CD14-positive monocyte (primary cell): ENCODE measurements at places on chromosomes 3 and 15. TPM values are rescaled to one million over a fixed set of nuclear protein-coding genes. Genes with fewer than 3 reads are reported as not detected.

Gene SLC25A36
- polyA plus RNA-seq: 20.6 TPM

Gene HAPLN3
- 0.65 TPM for polyA plus RNA-seq

Gene LSAMP
- polyA plus RNA-seq: not detected

Gene NECTIN3
- polyA plus RNA-seq: not detected

Gene MUC4
- not detected in 2 replicates for polyA plus RNA-seq

Gene TGFBR2
- 60.3 TPM for polyA plus RNA-seq

Gene GXYLT2
- 0.04 TPM for polyA plus RNA-seq

Gene PLD1
- polyA plus RNA-seq: 5.8 TPM

Gene BFSP2
- not detected in 2 replicates for polyA plus RNA-seq

Gene SLC7A14
- not detected for polyA plus RNA-seq

Gene GOLGA8M
- polyA plus RNA-seq: 0.39 TPM in 1 of 2 replicates, not detected in the other
